ENCODE measurements at places on chromosomes 7 and 10.

- DNase-seq = no peak
Observed at GRCh38 chr10:113843972-113844485, 9.9 kb downstream of the DCLRE1A start.

GRCh38 chr7:107070710-107071109 lies 26.2 kb downstream of the PRKAR2B start:
- DNase-seq = no peak

DNA sequence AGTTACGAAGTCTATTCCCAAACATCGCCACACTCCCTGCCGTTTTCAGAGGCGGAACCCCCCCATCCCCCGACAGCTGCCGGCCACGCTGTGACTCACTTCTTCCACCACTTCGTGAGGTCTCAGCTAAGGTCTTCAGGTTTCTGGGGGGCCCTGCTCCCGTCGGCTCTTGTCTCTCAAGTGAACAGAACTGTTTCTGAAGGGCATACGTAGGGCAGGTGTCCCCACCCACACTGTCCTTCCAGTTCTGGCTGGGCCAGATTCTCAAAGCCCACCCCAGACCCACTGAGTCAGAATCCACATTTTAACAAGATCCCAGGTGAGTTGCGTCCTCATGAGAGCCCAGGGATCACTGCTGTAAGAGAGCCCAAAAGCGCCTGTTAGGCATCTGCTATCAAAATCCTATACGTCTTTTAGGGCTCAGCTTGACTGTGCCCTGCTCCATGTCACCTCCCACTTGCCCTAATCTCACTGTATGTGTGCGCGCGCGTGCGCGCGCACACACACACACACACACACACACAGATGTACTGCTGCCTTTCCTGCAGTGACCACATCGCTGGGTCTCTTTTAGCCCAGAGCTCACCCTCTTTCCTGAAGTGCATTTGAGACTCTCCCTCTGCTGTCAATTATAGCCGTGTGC lies 78.8 kb downstream of the PROSER2 start:
- no peak for DNase-seq

GRCh38 chr10:72254813-72255568 lies 18.7 kb upstream of the DDIT4 start:
- peak; percentile 65 for DNase-seq

DNA sequence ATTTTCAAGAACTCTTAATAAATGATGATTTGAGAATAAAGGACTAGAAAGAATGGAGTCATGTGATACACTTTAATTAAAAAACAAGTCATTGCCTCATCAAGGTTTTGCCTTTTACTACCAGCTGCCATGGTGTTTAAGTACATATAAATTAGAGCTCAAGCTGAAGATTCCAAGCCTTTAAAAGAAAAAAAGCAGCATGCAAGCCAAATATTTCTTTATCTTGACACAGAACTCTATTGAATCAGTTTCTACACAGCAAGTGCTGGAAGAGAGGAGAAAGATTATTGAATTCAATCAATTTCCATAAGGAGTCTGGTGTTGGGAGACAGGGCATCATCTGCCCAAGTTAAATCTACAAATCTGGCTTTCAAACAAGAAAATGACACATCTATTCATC lies 347.9 kb downstream of the WDR11 start:
- no peak for DNase-seq

DNA sequence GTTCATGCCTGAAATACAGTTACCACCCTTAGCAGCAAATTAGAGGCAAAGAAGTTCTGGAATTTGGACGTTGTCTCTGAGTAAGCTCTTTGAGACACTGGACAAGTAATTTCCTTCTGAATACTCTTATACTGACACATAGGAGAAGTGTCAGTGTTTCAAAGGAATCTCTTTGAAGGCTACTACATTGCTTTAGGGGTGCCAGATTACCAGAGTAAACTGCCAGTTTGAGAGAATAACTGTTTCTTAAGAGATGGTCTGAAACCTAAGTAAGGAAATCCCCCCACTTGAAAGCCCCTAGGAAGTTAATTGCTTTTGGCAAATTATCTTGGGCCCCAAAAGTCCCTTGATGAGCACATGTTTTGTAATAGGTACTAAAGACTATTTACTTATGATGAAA lies 3.4 kb downstream of the FAS start:
- peak; percentile 50 for DNase-seq

GRCh38 chr7:37344886-37345579 lies 103.6 kb downstream of the ELMO1 start:
- no peak for DNase-seq

DNA sequence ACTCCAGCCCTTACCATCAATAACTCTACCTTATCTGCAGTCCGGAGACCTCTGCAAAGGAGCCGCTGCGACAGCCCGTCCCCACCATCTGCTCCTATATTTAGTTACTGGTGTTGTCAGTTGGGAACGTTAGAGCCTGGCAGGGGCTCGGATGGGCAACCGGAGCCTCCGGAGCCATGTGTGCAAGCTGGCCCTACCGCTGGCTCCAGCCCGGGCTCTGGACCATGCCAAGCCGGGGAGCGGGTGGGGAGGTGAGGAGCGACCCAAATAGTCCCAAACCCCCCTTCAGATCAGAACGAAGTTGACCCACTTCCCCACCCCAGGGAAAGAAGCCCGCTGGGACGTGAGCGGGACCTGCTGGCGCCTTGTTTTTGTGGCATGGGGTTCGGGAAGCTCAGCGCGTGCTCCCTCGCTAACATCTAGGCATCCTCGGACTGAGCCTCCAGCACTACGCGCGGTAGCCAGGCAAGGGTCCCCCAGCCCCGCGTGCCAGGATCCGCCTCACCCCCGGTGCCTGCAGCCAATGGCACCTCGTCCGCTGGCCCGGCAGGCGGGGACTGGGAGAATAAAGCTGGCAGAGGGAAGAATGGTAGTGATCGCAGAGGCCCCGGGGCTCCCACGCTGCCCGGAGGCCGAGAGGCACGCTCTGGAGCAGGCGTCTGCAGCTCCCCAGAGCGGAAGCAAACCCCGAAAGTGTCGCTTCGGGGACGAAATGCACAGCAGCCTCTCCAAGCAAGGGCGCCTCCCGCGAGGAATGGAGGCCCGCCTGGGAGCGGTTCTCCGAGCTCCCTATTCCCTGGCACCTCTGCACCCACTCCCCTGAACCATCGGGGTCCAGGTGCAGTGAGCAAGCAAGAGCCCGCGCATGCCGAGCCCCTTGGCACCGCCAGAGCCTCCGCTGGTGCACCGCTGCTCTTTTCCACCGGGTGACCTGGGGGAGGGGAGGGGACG lies 679 bp downstream of the LRRC20 start:
- DNase-seq = peak; percentile 52

DNA sequence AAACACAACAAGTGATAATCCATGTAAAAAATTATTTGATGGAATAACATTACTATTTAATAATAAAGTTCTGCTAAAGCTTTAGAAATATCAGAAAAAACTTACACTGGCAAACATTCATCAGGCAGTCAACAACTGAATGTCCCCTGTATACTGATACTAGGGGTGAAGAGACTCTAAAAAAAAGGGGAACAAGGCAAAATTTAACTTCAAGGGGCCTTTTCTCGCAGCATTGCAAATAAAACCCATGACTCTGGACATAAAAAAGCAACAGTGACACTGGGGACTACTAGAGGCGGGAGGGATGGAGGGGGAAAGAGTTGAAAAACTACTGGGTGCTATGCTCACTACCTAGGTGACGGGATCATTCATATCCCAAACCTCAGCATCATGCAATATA lies 5.8 kb upstream of the IFRD1 start:
- no peak for DNase-seq

- no peak for DNase-seq
Observed at GRCh38 chr7:150435047-150435389, 15.4 kb upstream of the GIMAP8 start.

DNA sequence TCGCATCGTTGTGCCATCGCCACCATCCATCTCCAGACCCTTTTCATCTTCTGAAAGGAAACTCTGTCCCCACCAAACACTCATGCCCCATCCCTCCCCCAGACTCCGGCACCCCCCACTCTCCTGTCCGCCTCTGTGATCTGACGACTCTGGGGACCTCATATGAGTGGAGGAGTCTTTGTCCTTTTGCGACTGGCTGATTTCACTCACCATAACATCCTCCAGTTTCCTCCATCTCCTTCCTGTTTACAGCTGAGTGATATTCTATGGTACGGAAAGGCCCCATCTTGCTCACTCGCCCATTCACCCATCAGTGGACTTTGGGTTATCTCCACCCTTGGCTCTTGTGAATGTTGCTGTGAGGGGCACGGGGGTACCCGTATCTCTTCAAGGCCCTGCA lies 11.8 kb upstream of the INSIG1 start:
- DNase-seq = no peak

- no peak for DNase-seq
Observed at GRCh38 chr10:119383174-119383856, 159.2 kb downstream of the RGS10 start.

GRCh38 chr7:51186531-51186930 lies 130.1 kb downstream of the COBL start:
- DNase-seq = no peak

DNA sequence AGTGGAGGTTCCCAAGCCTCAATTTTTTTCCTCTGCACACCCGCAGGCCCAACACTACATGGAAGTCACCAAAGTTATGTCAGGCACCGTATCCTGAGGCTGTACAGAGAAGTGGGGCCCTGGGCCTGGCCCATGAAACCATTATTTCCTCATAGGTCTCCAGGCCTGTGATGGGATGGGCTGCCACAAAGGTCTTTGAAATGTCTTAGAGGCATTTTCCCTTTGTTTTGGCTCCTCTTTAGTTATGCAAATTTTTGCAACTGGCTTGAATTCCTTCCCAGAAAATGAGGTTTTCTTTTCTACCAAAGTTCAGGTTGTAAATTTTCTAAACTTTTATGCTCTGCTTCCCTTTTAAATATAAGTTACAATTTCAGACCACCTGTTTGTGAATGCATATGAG lies 365.2 kb downstream of the HGF start:
- DNase-seq = no peak

GRCh38 chr10:31602541-31603234 lies 283.7 kb downstream of the ZEB1 start:
- peak; percentile 75 for DNase-seq

- DNase-seq = peak; percentile 98
Observed at GRCh38 chr7:73851410-73852338, 9.3 kb upstream of the TMEM270 start.

GRCh38 chr7:111076205-111076604 lies 14.7 kb upstream of the LRRN3 start:
- DNase-seq = peak; percentile 63

DNA sequence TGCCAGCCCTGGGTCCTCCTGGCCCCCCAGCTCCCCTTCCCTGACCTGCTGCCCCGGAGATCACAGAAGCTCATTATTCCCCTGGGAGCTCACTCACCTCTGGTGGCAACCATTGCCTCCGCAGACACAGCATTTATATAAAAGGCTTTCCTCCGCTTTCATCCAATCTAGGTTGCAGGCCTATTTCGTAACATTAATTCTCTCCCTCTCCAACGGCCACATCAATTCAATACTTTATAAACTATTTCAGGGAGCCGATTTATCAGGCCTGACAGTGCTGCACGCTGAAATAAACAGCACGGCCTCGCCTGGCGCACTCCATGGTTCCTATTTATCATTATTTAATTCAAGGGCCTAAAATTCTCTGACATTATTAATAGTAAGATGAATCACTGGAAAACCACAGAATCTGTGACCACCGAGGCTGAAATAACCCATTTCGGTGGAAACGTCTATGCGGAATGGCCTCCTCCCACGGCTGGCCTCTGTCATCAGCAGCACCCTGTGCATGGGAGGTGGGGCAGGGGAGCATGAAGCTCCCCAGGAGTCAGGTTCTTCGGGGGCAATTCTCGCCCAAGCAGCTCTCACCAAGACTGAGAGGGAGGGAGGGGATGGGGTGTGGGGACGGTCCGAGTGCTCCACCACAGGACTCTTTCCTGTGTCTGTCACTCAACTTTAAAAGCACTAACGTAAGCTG lies 249.3 kb upstream of the PFKP start:
- no peak for DNase-seq

DNA sequence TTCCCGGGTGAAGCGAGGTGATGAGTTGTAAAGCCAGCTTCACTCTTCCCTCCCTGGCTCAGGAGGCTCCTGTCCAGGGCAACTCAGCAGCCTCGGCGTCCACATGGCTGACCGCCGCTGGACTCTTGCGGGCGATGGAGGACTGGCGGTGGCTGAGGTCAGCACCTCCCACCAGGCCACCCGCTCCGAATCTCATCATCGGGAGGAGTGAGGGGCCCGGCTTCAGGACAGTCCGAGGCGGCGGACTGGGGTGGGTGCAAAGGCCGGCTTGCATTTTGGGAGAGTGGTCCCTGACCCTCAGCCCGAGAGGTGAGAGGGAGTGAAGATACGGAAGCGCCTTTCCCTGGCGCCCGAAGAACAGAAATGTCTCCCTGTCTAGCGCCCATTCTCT lies 759 bp downstream of the DNAJB12 start:
- DNase-seq = peak; percentile 37

DNA sequence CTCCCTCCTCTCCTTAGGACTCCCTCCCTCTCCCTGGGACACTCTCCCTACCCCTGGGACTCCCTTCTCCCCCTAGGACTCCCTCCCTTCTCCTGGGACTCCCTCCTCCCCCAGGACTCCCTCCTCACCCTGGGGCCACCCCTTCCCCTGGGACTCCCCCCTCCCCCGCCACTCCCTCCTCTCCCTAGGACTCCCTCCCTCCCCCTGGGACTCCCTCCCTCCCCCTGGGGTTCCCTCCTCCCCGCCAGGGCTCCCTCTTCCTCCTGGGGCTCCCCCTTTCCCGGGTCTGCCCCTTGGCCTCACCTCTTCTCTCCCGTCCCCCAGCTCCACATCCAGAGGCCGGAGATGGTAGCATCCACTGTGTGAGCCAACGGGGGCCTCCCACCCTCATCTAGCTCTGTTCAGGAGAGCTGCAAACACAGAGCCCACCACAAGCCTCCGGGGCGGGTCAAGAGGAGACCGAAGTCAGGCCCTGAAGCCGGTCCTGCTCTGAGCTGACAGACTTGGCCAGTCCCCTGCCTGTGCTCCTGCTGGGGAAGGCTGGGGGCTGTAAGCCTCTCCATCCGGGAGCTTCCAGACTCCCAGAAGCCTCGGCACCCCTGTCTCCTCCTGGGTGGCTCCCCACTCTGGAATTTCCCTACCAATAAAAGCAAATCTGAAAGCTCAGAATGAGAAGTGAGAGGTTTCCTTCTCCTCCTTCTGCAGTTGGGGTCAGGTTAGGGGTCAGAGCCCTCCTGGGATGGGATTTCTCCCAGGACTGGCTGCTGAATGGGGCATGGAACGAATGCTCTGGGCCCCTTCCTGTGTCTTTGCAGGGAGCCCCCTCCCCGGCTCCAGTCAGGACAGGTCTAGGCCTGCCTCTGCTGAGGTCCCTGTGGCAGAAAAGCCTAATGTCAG lies 1.4 kb upstream of the MUC17 start:
- no peak for DNase-seq

DNA sequence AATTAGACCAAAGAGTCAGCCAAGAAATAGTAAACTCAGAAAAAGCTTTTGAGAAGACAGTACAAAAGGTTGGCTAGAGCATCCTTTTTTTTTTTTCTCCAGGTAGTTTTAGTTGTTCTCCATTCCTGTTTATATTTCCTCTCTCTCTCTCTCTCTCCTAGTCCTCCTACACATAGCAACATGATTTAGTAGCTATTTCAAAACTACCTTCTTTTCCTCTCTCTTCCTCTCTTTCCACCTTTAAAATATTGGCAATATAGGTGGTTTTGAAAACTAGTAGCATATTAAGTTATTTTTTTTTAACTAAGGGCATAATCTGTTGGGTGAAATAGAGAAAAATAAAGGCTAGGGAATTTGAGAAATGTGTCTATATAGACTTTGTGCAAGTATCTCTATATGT lies 5.0 kb downstream of the SKIDA1 start:
- no peak for DNase-seq

All from EL (cell line).